Fibroblast of lung (primary cell): ENCODE measurements at places on chromosomes 6 and 20. TPM values are rescaled to one million over a fixed set of nuclear protein-coding genes. Genes with fewer than 3 reads are reported as not detected.

Gene PAK5
- not detected in 2 replicates for total RNA-seq

Gene TFAP2D
- total RNA-seq = not detected in 2 replicates

Gene NKX2-2
- total RNA-seq = not detected in 2 replicates

Gene VSX1
- total RNA-seq = not detected in 2 replicates

Gene FRK
- total RNA-seq = 0.33 and 0.77 TPM in 2 replicates

Gene PAX1
- total RNA-seq = not detected in 2 replicates

Gene TAGAP
- under 0.01 TPM in 1 of 2 replicates, not detected in the other for total RNA-seq

Gene TRAPPC3L
- under 0.01 TPM in 2 replicates for total RNA-seq

Gene TNXB
- 63.9 and 113 TPM in 2 replicates for total RNA-seq

Gene NELFE
- total RNA-seq = 85.5 and 111 TPM in 2 replicates

Gene MEP1A
- total RNA-seq = not detected in 2 replicates

Gene GMPR
- total RNA-seq = 7.2 and 13.2 TPM in 2 replicates

Gene NHLRC1
- total RNA-seq = 3.1 and 3.5 TPM in 2 replicates

Gene CLDN20
- not detected in 2 replicates for total RNA-seq

Gene LRFN2
- not detected in 2 replicates for total RNA-seq

Gene CITED2
- 94.8 and 139 TPM in 2 replicates for total RNA-seq

Gene BTNL2
- not detected in 2 replicates for total RNA-seq

Gene IMPG1
- not detected in 2 replicates for total RNA-seq

Gene FRMD1
- total RNA-seq = not detected in 2 replicates

Gene BCKDHB
- 6.2 and 8.3 TPM in 2 replicates for total RNA-seq

Gene ORC3
- total RNA-seq = 17.2 and 23.8 TPM in 2 replicates

Gene TPX2
- 5.4 and 21.0 TPM in 2 replicates for total RNA-seq

Gene SMLR1
- not detected in 2 replicates for total RNA-seq

Gene BICRAL
- total RNA-seq = 4.9 and 6.9 TPM in 2 replicates

Gene ZNF831
- not detected in 2 replicates for total RNA-seq

Gene PRRC2A
- total RNA-seq = 22.9 and 46.6 TPM in 2 replicates

Gene DEFB132
- not detected in 2 replicates for total RNA-seq

Gene CEP250
- 24.7 and 45.9 TPM in 2 replicates for total RNA-seq

Gene TTK
- 0.51 and 6.1 TPM in 2 replicates for total RNA-seq

Gene SRMS
- total RNA-seq = not detected in 2 replicates

Gene THBS2
- total RNA-seq = 269 and 473 TPM in 2 replicates

Gene RBM12
- 29.9 and 31.8 TPM in 2 replicates for total RNA-seq

Gene LY6G6D
- total RNA-seq = not detected in 2 replicates

Gene PTCRA
- not detected in 2 replicates for total RNA-seq

Gene RBPJL
- not detected in 2 replicates for total RNA-seq

Gene AURKA
- total RNA-seq = 4.9 and 27.7 TPM in 2 replicates

Gene SLC22A16
- under 0.01 TPM in 1 of 2 replicates, not detected in the other for total RNA-seq

Gene MUCL3
- total RNA-seq = not detected in 2 replicates

Gene DPPA5
- total RNA-seq = not detected in 2 replicates

Gene ARFGEF3
- total RNA-seq = under 0.01 TPM in 2 replicates

Gene ESR1
- 0.50 and 1.0 TPM in 2 replicates for total RNA-seq

Gene FOXQ1
- total RNA-seq = 2.0 and 2.1 TPM in 2 replicates

Gene ALDH8A1
- 0.26 and 0.50 TPM in 2 replicates for total RNA-seq

Gene ETV7
- 1.0 and 1.5 TPM in 2 replicates for total RNA-seq

Gene BPIFB4
- not detected in 2 replicates for total RNA-seq

Gene GNAS-AS1
- 0.33 and 0.51 TPM in 2 replicates for total RNA-seq

Gene TBXT
- total RNA-seq = not detected in 2 replicates

Gene SLC35D3
- total RNA-seq = not detected in 2 replicates

Gene ZSCAN23
- 4.9 and 5.1 TPM in 2 replicates for total RNA-seq

Gene NKX2-4
- total RNA-seq = not detected in 2 replicates

Gene SCRT2
- total RNA-seq = not detected in 2 replicates

Gene SPDEF
- total RNA-seq = under 0.01 TPM in 2 replicates

Gene SPTLC3
- total RNA-seq = 4.0 and 5.9 TPM in 2 replicates

Gene CDSN
- not detected in 2 replicates for total RNA-seq

Gene TRIM10
- not detected in 2 replicates for total RNA-seq
